Mucosa of gallbladder (tissue), 1 donor: ENCODE measurements at places on chromosomes 6 and 20. TPM values are rescaled to one million over a fixed set of nuclear protein-coding genes. Genes with fewer than 3 reads are reported as not detected.

SMLR1 gene
- 2.8 TPM for total RNA-seq

CCR6 gene
- 1.3 TPM for total RNA-seq

L3MBTL3 gene
- total RNA-seq: 8.5 TPM

WFDC12 gene
- total RNA-seq: not detected

MUCL3 gene
- total RNA-seq: 93.5 TPM

DNA sequence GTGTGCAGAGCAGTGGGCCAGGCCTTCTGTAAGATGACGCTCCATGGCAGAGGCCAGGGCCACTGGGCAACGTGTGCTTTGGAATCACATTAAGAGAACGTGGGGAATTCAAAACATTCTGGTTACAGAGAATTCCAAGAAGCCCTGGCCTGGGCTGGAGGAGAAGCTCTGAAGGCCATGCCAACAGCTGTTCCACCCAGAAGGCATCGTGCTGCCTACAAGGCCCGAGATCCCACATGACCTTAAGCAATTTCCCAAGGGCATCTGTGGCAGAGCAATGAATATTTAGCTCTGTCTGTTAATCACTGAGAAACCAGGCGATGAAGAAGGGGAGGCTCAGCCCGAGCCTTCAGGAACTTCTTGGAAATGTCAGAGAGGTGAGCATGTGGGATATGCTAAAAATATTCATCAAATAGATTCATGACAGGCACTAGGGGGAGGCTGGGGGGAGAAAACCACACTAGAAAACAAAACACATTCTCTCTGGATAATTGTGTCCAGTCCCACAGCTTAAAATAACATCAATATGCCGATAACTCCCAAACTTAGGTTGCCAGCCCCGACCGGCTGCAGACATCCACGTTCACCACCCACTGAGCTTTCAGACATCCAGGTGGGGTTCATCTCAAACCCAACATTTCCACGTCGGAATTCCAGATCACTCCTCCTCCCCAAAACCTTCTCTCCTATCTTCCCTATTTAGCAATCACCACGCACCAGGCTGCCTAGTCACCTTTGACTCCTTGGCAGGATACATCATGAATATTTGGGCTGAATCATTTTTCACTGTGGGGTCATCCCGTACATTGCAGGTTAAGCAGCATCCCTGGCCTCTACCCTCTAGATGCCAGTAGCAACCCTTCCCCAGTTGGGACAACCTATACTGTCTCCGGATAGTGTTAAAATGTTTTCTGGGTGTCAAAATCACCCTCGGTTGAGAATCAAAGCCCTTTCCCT is 6.6 kb downstream of the SULF2 start:
- no peak for DNase-seq

GRCh38 chr20:3115190-3116107 is 30.9 kb upstream of the AVP start:
- DNase-seq: no peak

GRCh38 chr6:100892116-100892515 is 11.0 kb upstream of the ASCC3 start:
- no peak for DNase-seq

GRCh38 chr6:56739836-56740815 is 97.4 kb upstream of the DST start:
- peak; percentile 56 for DNase-seq

DNA sequence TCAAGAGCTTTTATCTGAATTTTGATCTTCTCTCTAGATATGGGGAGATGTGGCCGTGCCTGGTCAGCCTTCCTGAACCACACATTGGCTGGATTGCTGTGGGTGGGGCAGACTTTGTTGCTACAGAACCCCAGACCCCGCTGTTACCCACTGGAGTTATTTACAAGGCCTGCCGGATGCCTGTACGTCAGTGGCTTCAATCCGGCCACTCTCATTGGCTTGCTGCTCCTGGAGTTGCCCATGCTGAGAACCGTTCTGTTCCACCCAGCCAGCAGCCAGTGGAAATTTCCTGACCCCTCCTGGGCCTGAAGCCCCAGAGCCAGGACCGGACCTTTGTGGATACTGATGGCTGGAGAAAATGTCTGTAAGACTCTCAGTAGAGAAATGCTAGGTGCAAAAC is 101.9 kb downstream of the TFAP2C start:
- no peak for DNase-seq

DNA sequence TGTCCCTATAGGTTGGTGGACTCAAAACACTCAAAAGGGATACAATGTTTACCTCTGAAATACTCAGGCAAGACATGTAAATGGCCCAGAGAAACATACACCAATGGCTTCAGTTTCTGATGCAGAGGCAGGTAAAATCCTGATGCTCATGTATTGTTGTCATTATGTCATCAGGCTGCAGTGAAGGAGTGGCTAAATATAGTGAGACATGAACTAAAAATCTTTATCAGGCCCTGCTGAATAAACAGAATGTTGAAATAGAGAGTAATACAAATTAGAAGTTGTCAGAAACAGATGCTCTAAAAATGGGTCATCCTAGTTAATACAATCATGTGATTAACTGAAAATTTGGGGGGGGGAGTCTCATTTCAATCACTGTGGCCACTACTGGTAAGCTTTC is 20.4 kb downstream of the PTPRK start:
- no peak for DNase-seq

DNA sequence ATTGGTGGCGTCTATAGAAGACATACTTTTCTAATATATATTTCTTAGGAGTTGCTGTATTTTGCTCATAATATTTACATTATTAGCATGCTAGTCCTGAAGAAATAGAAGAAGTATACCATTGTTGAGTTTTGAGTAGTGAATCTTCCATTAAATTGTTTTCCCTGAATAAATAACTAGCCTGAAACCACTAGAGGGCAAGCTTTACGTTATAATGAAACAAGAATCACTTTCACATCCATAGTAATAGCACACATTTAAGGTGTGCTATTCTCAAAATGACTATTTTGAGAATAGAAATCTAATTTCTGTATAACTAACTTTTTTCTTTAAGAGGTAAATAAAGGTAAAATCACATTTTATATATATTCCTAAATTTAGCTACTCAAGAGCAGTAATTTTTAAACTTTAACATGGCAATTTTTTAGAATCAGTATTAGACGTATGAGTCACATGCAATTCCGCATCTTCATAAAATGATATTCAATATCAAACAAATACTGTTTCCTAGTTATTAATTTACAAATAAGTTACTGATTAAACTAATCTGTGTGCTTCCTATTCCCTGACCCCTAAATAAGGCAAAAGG is 213.2 kb upstream of the MANEA start:
- DNase-seq: no peak

DNA sequence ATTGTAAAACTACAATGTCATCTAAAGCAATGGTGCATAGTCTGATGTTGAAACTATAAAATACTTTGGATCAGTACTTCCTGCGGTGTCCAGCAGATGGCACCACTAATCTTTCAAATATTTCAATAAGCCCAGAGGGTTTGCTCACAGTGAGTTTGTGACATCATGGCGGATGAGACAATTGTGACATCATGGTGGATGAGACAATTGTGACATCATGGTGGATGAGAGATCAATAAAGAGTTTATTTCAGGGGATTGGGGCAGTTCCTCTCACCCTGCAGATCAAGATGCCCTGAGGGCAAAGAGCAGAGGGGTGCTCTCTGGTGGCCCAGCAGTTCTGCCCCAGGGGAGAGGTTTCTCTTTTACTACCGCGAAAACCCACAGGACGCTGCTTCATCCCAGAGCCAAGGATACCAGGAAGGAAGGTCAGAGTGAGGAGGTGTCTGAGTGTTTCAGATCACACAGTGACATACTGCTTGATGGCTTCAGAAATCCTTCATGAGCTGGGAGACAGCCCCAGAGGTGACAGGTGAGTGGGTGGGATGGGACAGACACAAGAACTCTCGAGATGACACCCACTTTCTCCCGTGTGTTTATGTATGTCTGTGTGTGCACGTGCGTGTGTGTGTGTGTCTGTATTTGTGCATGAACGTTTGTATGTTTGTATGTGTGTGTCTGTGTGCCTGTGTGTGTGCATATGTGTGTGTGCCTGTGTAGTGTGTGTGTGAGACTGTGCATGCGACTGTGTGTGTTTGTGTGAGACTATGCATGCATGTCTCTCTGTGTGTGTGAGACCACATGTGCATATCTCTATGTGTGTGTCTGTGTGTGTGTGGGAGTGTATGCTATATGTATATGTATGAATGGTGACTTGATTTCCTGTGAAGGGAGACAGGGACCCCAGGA is 7.3 kb upstream of the ULBP2 start:
- DNase-seq: peak; percentile 74

GRCh38 chr20:57122536-57123489 is 143.6 kb downstream of the BMP7 start:
- DNase-seq: no peak
